NCI-H460 (cell line): ENCODE measurements at places on chromosomes 1 and 21.

DNA sequence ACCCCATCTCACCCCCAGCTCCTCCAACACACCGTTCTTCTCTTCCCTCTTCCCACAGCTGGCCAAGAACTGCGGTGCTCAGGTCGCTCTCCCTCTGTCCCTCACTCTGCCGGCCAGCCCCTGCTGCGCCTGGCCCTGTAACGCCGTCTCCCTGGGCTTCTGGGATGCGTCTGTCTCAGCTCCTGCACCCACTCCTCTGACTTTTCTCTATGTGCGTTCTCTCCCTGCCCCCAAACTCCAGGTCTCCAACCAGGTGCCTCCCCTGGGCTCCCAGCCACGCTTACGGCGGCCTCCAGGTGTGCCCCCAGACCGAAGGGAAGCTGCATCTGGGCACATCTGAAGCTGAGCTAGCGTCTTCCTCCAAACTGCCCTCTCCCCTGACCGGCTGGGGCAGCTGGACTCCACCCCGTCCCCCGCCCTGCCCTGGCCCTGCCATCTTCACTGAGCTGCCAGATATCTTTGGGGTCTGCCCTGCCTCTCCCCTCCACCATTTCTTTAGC lies 2.6 kb downstream of the KRTAP10-12 start:
- no peak for DNase-seq

GRCh38 chr1:59271561-59272260 lies 25.2 kb upstream of the FGGY start:
- DNase-seq = no peak

DNA sequence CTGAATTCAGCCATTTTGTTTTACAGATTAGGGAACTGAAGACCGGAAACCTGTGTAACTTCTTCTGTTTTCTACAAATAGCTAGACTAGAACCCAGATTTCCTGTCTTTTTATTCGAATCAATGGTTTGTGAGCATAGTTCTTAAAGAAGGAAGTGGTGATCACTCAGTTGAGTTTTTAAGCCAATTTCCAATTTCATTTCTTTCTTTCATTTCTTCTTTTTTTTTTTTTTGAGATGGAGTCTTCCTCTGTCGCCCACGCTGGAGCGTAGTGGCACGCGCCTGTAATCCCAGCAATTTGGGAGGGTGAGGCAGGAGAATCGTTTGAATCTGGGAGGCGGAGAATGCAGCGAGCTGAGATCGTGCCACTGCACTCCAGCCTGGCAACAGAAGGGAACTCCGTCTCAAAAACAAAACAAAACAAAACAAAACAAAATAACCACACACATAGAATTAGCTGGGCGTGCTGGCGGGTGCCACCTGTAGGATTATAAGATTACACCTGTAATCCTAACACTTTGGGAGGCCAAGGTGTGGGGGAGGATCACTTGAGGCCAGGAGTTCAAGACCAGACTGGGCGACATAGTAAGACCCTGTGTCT lies 3.0 kb upstream of the MDM4 start:
- no peak for DNase-seq

- no peak for DNase-seq
Observed at GRCh38 chr1:43874716-43875115, 58.9 kb upstream of the ARTN start.

DNA sequence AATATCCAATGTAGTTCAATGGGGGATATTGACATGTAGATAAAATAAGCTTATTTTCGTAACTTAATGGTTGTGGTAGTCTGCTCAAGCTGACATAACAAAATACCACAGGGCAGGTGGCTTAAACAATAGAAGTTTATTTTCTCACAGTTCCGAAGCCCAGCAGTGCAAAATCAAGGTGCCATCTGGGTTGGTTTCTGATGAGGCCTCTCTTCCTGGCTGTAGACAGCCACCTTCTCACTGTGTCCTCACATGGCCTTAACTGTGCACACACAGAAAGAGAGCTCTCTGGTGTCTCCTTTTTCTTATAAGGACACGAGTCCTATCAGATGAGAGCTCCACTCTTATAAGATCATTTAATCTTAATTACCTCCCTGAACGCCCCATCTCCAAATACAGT lies 64.8 kb upstream of the IPO9 start:
- no peak for DNase-seq

DNA sequence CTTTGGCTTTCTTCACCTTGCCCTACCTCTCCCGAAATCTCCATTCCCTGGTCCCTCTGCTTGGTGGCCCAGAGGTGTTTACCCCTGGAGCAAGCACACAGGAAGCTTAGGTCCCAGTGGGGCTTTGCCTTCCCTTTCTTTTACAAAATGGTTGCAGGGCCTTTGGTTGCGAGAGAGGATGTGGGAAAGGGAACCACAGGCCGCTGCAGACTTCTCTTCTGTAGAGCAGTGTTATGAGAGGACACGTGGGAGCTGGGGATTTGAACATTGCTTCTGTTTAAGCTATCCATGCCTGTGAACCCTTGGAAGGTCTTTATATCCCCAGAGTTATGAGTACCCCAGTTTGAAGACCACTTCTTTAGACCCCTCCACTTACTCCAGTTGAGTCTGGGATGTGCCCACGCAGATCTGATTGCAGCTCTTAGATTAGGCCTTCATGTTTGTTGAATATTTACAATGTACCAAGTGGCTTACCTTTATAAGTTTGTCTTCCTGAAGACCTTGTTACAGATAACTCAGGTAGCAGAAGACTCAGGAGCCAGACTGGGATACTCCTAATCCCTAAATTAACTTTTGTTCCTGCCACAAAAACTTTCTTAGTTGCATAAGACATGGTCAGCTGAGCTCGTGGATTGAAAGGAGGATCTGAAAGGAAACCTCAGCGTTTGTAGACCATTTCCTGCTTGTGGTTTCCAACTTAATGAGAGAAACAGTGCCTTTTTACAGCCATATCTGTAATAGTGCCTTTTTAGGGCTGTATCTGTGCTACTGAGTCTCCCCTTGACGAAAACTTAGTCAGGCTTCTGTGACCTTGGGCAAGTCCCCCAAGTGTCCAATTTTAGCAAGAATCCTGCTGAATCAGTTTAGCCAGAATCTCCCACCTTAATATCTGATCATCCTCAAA lies 21.9 kb upstream of the IVNS1ABP start:
- no peak for DNase-seq

- DNase-seq = no peak
Observed at GRCh38 chr1:36528361-36529349, 45.9 kb upstream of the CSF3R start.
